ENCODE measurements at places on chromosomes 3 and 15.

- no peak for DNase-seq
These were observed 136.1 kb downstream of the CHL1 start for GRCh38 chr3:332701-333100.

GRCh38 chr15:23687143-23687470 is at the start of gene NDN:
Gene NDN, minus strand, starts transcription at chr15:23687305. Its CDS starts 88 bp downstream, at chr15:23687217.
- DNase-seq, result no peak

- no peak for DNase-seq
These were observed 512.3 kb upstream of the MDFIC2 start for GRCh38 chr3:70824773-70825172.

GRCh38 chr3:140546649-140547048 is 131.2 kb upstream of the TRIM42 start:
- no peak for DNase-seq

DNA sequence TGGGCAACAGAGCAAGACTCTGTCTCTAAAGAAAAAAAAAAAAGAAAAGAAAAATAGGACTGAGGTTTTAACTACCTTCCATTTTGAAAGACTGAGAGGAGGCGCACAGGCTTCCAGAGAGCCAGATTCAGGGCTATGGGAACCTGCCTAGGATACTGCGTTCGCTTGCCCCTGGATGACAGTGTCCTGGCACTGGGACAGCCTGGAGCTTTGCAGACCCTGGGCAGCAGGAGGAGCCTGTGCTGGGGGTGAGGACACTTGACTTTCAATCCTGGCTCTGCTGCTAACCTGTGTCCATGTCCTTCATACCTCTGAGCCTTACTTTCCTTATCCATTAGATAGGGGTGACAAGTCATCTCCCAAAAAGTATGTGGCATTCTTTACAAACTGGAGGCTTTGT is 31.2 kb downstream of the CD276 start:
- DNase-seq, result no peak

DNA sequence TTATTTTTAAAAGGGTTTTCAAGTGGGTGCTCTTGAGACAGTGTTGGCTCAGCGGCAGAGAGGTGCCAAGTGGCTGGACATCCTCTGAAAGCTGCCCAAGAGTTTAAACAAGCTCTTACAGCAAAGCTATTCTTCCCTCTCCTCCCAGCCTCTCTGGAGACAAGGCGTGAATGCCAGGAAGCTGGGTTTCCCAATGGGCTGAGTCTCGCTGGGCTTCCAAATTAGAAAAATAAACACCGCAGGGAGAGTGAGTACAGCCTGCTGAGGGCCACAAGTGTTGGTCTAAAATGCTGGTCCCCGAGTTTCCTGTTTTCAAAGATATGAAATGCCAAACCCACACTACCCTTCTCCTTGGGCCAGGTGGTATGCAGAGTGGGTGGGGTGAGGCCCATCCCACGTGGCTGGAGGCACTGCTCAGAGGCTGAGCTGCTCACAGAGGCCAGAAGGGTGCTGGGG is 36.4 kb downstream of the ZDHHC3 start:
- DNase-seq, result no peak

- DNase-seq, result no peak
These were observed 47.8 kb upstream of the CDAN1 start for GRCh38 chr15:42784705-42785104.

DNA sequence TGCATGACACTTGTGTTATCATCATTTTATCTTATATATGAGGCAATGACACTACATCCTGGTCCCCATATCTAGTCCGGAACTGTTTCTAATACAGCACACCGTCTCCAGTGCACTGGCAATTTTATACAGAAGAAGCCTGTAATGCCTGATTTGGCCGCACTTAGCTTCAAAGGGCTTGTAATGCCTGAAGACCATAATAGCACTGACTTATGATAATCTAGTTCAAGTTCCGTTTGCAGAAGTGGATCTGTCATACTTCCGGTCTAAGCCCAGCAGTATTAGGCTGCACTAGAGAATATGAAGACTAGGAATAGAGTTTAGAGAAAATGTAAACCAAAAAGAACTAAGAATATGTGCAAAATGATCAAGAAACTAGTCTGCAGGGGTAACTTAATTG is 1.3 kb downstream of the BNIP2 start:
- peak; percentile 53 for DNase-seq

Measured in CD4-positive, alpha-beta T cell treated with Interleukin-1 beta for 1 hour (primary cell).